HEK293T (cell line): ENCODE measurements at places on chromosomes 12 and 14.

GRCh38 chr12:111598637-111599452 is at the start of gene ATXN2:
Gene ATXN2 (minus strand): TSS chr12:111599315. CDS start chr12:111599034, 281 bp downstream.
- DNase-seq, result peak; percentile 76

- no peak for DNase-seq
Measured at GRCh38 chr12:110936367-110937103, 16.2 kb upstream of the MYL2 start.

- no peak for DNase-seq
Measured at GRCh38 chr14:94341656-94342333, 18.7 kb upstream of the SERPINA6 start.

DNA sequence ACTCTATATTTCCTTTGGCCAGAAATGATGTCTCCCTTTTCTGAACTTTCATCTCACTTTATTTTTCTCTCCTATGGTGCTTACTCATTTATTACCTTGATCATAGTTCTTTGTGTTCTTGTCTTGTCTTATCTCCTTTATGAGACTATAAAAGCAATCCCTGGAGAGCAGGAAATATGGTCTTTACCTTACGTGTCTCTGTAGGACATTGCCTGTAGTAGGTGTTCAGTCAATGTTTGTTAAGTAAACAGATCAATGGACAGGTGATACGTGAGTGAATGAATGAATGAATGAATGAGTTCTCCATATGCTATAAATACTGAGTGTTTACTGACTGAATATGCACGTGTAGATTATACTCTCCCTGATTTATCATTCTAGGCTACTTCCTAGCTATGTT is 193.7 kb upstream of the HMGA2 start:
- no peak for DNase-seq

- DNase-seq, result no peak
Measured at GRCh38 chr12:128693115-128693514, 130.6 kb downstream of the SLC15A4 start.

DNA sequence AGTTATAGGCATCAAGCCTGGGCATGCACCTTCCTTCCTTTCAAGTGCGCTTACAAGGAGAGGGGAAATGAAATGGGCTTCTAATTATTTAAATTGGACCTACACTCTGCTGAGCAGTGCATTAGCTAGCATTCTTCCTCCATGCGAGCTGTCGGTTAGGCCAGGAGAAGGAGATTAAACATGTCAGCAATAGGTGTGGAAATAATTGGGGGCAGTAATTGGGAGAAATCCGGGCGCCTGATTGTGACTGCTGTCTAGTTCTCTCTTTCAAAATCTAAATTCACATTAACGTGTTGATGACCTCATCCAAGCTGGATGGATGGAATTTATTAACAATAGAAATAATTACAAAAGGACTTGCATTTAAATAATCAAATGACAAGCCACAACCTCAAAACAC is 86.2 kb upstream of the SEL1L start:
- DNase-seq, result no peak

GRCh38 chr12:96489392-96490056 is at the start of gene CFAP54:
Gene CFAP54 (plus strand): TSS chr12:96489577. CDS start chr12:96489610, 33 bp downstream.
- peak; percentile 93 for DNase-seq

GRCh38 chr14:37637341-37637740 is 41.9 kb downstream of the TTC6 start:
- DNase-seq, result no peak

DNA sequence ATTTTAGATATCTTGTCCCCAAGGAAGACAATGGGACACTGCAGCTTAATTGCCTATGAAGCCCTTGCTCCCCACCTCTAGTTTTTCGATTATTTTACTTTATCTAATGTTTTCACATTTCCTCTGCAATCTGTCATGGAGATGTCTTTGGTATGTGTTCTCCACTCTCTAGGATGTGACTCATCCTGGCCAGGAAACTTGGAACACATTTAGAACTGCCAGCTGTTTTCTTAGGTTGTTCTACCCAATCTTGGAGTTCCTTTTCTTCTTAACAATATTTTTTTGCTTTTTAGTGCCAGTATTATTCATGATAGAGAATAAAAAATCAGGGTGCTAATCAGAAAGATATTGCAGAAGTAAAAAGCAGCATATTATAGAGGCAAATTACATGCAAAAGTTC is 101.7 kb upstream of the CLEC14A start:
- DNase-seq, result no peak
